ENCODE measurements at places on chromosomes 2 and 18.

GRCh38 chr2:129935118-129935517, 44.3 kb upstream of the RAB6C start:
- no peak for DNase-seq

- no peak for DNase-seq
Observed at GRCh38 chr18:80191264-80191663, 56.0 kb downstream of the PARD6G start.

GRCh38 chr2:218184331-218184730, 17.6 kb upstream of the CXCR1 start:
- no peak for DNase-seq

DNA sequence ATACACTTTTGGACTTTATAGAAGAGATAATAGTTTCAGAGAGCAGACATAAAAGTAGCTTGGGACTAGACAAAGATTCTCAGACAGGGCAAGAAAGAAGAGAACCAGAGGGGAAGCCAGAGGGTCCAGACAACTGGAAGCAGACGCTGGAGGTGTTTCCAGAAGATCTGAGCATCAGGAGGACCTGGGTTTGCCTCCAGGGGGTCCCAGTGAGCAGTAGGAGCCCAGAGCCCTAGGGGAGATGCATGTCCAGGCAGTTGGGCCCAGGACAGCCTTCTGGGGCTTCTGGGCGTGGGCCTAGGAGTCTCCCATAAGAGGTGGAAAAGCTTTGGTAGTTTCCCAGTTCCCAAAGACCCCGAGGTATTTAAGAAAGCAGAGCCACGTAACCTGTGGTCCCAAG, 251.2 kb upstream of the ID2 start:
- no peak for DNase-seq

DNA sequence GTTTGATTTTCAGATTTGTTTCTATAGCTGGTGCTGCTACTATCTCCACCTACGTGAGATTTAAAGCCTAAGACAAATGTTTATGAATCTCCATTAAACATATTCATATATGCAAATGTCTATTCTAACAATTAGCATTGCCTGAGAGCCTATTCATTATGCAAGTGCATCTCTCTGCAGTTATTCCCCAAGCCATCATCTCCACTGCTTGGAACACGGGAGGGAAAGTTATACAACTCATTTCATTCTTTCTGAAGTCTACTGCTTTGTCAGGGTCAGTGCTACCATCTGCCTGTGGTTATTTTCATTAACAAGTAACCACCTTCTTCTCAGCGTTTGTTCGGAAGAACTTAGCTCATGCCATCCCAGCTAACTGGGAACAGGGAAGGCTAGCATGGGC, 188.8 kb upstream of the REV1 start:
- no peak for DNase-seq

DNA sequence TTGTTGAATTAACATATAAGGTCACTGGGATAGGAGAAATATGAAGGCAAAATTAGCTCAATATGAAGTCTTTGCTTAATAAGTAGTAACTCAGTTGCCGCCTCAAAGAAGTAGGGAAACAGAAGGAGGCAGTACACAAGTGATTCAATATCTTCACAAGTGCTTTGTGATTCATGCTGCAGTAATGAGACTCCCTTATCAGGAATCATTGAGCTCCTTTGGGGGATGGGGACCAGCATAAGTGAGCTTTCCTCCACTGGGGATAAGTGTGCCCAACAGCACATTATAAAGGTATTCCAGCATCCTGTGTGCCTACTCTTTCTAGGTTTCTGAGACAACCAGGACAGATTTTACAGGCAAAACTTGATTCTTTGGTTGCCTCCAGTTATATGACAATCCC, 323.4 kb upstream of the UBE2E3 start:
- no peak for DNase-seq

DNA sequence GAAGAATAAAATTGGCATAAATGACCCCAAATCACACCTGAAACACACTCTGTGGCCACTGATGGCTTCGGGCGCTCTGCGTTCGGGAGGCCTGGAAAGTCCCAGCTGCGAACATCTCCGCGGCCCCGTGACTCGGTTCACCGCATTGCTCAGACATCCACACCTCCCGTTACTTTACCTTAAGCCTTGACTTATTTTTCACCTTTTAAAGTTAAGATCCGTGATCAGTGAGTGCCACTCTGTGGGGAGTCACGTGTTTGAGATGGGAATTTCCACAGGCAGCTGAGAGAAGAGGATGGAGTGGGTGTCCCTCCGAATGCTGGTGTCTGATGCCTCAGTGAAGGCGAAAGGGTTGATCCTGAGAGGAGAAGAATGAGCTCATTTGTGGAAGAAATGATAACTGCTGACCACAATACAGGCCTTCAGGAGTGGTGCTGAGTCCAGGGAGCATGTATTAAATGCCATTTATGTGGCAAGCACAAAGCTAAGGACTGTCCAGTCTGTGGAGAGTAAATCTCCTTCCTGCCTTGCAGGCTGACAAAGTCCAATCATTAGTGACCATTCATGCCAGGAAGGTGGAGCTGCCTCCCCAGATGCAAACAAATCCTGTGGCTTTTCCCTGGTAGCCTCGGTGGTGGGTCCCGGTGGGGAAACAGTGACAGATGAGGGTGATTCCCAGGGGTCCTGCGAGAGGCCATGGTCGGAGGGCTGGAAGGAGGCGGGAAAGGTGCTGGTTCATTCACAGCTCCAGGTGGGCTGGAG, 168.8 kb downstream of the RTP5 start:
- DNase-seq = no peak

DNA sequence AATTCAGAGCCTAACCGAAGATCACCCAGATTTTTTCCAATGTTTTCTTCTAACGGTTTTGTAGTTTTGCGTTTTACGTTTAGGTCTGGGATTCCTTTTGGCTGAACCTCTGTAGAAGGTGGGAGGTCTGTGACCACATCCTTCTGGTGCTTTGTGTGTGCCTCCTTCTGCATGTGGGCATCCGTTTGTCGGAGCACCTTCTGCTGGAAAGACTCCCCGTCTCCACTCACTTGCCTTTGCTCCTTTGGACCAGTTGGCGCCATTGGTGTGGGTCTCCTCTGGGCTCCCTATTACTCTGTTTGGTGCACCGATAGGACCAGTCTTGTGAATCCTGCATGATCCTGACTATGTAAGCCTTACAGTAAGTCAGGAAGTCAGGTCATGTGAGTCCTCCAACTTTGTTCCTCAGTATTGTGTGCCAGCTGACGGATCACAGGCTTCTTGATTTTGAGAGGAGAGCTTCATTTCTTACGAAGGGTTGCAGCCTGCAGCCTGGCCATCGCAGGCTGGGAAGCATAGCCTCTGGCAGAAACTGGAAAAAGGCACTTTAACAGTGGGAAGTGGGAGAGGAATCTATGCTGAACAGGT, 13.6 kb downstream of the AQP12A start:
- DNase-seq = no peak

DNA sequence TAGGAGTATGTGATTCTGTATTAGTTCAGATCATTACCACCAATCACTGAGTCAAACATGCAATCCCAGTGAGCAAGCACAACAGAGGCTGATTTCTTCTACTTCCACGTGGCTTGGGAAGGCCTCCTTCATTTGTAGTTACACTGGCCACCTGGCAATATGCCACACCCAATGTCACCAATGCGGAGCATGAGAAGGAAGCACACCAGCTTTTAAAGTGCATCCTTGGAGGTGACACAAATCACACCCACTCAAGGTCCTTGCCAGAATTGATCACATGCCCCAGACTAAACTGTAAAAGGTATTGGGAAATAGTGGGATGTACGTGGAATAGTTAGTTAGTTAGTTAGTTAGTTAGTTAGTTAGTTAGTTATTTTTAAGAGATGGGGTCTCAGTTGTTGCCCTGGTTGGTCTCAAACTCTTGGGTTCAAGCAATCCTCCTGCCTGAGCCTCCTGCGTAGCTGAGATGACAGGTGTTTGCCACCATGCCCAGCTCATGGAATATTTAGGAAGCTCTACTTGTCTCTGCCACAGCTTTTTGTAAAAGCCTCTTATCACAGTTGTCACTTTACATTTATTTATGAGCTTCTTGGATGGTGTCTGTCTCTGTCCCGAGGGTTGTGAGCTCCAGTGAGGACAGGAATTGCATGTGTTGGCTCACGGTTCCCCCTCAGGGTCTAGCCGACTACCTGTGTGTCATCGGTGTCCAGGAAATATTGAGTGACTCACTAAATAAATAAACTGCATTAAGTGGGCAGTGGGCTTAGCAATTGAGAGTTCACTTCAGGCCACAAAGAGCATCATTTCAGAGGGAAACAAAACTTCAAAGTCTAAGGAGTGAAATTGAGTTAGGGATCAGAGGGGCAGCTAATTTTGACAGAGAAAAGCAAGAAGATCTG, 28.1 kb upstream of the CAB39 start:
- no peak for DNase-seq

DNA sequence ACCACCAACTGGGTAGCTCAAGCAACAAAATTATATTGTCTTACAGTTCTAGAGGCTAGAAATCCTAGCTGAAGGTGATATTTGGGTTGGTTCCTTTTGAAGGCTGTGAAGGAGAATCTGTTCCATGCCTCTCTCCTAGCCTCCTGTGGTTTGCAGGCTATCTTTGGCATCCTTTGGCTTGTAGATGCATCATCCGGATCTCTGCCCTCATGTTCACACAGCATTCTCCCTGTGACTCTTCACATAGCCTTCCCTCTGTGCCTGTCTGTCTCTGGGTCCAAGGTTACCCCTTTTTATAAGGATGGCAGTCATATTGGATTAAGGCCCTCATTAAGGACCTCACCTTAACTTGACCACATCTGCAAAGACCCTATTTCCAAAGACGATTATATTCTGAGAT, 78.6 kb upstream of the MAP3K20 start:
- no peak for DNase-seq

GRCh38 chr18:69935319-69936190, 12.1 kb downstream of the CD226 start:
- peak; percentile 52 for DNase-seq

- no peak for DNase-seq
Observed at GRCh38 chr2:37590119-37590571, 81.3 kb downstream of the CDC42EP3 start.

DNA sequence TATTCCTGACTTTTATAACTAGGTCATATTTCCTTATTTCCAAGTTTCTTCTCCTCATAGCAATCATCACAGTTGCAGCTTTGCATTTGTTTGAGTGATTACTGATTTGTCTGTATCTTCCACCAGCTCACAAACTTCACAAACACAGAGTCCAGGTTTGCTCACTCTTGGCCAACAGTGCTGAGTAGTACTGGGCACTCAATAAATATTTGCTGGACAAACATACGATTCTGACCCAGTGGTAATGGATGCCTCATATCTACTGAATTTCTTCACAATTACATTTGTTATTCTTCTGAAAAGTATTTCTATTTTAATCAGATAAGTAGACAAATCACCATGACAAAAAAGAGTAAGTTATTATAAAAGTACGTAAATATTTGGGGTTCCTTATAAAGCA, 516.3 kb downstream of the TDRD15 start:
- DNase-seq = no peak

DNA sequence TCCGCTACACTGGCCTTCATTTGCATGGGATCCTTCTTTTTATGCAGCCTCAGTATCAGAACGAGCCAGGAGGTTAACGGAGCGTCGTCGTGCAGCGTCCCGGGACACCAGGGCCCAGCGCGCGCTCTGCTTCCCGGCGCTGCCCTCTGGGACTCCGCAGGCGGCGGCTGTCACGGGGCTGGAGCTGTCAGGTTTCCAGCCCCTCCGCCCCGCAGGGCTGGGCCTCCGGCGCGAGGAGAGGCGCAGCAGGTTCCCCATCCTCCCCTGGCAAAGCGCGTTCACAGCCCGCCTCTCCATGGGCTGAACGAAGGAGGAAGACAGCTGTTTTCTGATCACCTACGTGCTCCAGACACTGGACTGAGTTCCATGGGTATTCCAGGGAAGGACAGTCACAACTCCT, 12.5 kb upstream of the PAX8 start:
- no peak for DNase-seq

- DNase-seq = no peak
Observed at GRCh38 chr2:217947383-217948350, 55.1 kb downstream of the TNS1 start.

DNA sequence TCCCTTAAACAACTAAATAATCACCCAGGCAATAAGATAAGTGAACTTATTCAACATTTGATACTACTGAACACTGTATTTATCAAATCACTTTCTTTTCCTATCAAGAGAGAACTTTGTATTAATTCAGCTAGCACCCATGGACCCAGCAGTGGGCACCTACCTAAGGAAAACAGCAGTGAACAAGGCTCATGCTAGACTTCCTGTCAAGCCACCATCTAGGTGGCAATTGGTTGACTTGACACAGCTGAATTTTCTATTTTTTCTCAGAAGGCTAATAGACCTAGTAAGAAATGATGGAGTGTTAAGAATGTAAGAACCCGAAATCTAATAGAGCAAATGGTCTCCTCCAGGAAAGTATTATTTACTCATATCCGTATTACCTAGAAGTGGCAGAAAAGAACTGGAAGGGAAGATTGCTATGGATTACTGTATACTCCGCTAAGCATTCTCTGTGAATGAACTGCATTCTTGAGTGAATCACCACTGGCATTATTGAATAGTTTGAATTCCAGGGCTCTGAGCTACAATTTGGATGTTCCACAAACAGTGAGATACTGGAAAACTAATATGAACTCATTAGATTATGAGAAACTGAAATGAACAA, 988.2 kb upstream of the CDH2 start:
- no peak for DNase-seq

DNA sequence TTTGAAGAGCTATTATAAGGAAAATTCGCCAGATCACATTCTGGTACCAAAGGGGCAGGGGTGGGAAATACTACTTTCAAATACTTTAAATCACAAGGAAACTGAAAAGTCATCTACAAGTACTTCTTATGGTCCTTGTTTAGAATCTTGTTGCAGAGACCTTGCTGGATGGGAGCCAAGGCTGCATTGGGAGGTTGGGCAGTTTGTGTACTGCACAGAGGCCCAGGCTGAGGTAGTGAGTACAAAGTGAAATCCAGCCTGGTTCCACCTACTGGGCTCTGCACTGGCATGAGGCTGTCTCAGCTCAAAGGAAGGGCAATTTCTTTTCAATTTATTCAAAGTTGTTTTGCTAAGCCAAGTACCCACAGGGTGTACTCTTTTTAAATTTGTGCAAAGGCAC, 140.3 kb upstream of the DLX2 start:
- DNase-seq = no peak

GRCh38 chr2:88080545-88080944, 12.9 kb downstream of the SMYD1 start:
- no peak for DNase-seq

DNA sequence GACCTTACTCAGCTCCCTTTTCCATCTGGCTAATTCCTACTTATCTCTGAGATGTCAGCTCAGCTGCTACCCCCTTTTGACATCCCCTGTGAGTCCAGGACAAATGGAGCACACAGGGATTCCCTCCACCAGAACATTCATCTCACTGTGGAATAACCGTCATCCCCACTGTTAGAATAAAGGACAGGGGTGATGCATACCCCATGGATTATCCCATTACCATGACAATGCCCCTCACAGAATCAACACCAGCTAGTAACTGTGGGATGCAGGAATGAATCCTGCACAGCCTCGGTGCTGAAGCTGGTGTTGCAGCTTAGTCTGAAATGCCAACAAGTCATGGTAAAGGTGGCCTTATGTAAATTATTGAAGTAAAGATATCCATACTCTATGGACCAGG, 624.8 kb upstream of the RAB6C start:
- no peak for DNase-seq

Measured in stimulated activated CD8-positive, alpha-beta memory T cell treated with anti-CD3 and anti-CD28 coated beads, Interleukin-4, amount 100 ng/mL, for 1 hour (primary cell).